Stimulated activated CD4-positive, alpha-beta T cell treated with anti-CD3 and anti-CD28 coated beads, Interleukin-1b, Interleukin-23, amount 100 ng/mL, for 4 hours (primary cell): ENCODE measurements at places on chromosomes 1 and 21.
A peak's percentile ranks its signal among the peaks of the same experiment; 100 is the strongest.

DNA sequence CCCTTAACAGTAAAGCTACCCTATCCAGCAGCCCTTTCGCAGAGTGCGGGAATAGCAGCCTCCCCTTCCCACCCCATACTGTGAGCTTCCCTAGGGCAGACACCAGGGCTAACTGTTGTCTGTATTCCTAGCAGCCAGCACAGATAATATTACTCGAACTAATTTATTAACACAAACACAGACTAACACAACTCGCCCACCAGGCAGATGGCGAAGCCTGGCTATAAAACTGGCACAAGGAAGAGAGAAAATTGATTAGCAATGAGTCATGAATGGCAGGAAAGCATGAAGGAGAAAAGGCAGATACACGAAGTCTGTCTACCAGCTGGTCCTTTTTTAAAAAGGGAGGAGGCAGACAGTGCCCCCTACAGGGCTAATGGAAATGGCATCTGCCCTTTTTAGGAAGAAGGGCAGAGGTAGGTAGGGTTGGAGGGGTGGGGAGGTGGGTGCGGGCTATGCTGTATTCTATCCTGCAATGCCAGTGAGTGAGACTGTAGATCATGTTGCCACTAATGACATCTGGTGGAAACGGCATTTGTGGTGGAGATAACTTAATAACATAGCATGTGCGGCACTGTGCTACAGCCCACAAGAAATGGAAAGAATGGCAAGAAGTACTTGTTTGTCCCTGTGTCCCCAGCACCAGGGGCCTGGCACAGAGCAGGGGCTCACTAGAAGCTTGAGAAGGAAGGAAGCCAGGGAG is 30.6 kb upstream of the CTPS1 start:
- peak; percentile 30 for DNase-seq

DNA sequence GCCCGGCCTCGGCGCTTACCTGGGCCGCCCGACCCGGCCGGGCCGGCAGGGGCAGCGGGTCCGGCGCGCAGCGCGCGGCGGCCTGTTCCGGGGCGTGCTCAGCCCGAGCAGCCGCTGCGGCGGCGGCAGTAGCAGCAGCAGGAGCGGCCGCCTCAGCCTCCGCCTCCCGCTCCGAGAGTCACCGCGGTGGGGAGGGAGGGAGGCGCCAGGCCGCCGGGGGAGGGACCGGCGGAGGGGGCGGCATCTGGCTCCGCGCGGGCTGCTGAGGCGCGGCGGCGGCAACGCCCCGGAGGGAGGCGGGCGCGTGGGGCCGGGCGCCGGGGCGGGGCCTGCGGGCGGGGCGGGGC is at the start of gene CTNNBIP1:
Gene CTNNBIP1, minus strand, starts transcription at position 194 of the 347 bp plus-strand sequence. CDS start 38,205 bp downstream, outside the sequence.
- no peak for DNase-seq

GRCh38 chr1:21946836-21947587 is 9.9 kb upstream of the HSPG2 start:
- no peak for DNase-seq

DNA sequence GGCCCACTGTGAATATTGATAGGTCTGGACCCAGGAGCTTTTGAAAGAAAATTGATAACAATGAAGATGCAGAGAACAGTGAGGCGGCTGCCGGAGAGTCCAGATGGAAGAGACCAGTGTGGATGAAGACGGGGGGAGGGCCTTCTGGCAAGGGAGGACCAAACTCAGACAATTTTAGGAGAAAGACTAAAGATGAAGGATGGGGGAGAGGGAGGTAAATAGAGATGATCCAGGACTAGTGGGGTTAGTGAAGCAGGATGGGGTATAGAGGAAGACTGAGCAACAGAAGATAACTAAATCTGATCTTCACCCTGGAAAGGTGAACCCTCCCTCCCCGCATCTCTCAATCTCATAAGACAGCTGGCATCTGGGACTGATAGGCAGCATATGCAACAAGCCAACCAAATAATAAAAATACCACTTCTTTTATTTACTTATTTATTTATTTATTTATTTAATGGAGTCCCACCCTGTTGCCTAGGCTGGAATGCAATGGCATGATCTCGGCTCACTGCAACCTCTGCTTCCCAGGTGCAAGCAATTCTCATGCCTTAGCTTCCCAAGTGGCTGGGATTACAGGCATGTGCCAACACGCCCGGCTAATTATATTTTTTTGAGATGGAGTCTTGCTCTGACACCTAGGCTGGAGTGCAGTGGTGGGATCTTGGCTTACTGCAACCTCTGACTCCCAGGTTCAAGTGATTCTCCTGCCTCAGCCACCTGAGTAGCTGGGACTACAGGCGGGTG is 10.5 kb downstream of the EIF3I start:
- DNase-seq = no peak

- DNase-seq = no peak
Observed at GRCh38 chr1:167904652-167905130, 9.2 kb downstream of the ADCY10 start.

GRCh38 chr1:51308636-51309035 is 21.7 kb downstream of the TTC39A start:
- DNase-seq = no peak

DNA sequence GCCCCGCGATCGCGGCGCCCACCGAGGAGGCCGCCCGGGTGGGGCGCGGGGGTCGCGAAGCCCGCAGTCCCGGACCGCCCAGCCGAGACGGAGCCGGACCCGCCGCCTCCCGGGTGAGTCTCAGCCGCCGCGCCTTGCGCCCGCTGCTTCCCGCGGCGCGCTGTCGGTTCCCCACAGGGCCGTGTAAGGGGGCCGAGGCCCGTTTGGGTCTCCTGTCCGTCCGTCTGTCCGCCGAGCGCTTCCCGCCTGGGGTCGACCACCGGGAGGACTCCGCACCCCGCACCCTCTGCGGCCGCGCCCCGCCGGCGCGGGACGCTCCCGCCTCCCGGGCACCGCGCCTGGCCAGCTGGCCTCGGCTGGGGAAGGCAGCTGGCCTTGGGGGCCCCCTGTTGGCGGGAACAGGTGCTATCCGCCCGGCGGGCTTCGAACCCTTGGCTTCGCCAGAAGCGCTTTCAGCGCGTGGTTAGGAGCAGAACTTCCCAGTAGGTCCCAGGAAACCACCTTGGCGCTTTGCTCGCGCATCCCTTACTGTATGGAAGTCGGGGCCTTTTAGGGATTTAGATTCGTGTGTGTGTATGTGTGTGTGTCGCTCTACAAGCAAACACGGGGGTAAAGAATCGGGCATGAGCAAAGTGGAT is 414 bp downstream of the TMEM51 start:
- no peak for DNase-seq

DNA sequence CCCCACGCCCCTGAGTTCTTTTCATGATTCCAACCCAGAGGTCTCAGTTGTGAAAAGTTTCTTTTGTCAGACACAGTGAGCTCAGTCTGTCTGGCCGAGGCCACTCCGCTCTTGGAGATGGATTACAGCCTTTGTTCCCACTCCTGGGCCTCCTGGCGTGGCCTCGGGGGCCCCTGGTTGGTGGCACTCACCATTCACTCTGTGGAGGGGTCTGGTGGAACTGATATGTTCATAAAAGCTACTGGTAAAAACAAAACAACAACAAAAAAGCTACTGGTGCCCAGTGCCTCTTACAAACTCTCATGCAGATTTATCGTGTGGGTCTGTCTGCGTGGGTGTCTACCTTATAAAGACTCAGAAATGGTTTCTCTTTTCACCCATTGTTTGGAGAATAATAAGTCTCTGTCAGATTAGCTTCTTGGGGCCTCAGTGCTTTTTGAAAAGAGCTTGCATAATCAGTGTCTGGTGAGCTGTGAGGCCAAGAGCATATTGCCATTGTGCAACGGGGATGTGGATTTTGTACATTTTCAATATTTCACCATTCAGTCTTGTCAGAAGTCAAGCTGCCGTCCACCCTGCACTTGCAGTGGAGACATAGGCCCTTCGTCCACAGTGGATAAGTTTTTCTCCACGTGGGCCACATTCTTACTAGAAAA is 86.7 kb downstream of the GALNT2 start:
- DNase-seq = no peak

- no peak for DNase-seq
Observed at GRCh38 chr21:29193072-29193471, 62.6 kb downstream of the MAP3K7CL start.

DNA sequence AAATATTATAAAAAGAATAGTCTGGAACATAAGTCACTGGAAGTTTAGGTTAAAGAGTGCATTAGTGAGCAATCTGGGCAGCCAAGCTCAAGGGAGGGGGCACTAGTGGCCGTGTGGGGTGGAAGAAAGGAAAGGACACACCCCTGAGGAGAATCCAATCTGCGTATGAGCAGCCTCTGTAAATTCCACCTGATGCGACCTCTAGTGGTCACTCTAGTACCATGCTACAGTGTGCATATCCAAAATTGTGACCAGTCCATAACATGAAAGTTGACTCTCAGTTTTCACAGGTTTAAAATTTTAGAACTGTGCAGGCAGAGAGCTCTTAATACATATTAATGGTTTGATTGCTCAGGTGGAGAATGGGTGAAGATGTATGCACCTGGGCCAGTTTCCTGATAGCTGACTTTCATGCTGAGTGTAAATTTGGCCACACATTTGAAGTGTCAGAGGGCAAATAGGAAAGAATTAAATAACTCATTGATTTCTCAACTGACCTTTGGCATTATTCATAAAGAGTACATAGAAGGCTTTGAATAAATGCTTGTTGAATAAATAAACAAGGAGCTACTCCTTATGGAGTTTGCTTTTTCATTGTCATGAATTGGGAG is 105.9 kb upstream of the C21orf91 start:
- DNase-seq = peak; percentile 48

DNA sequence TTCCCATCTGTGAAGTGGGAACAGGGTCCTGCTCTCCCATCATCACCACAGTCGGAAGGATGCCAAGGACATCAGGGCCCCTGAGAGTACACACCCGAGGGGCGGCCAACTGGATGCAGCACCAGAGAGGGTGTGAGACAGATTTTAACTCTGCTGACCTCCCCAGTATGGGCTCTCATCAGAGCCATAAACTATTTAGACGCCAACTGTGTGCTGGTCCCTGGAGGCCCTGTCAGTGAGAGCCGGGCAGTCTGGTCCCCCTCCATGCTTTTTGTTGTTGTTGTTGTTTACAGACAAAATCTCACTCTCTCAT is 1.7 kb downstream of the FGR start:
- no peak for DNase-seq

DNA sequence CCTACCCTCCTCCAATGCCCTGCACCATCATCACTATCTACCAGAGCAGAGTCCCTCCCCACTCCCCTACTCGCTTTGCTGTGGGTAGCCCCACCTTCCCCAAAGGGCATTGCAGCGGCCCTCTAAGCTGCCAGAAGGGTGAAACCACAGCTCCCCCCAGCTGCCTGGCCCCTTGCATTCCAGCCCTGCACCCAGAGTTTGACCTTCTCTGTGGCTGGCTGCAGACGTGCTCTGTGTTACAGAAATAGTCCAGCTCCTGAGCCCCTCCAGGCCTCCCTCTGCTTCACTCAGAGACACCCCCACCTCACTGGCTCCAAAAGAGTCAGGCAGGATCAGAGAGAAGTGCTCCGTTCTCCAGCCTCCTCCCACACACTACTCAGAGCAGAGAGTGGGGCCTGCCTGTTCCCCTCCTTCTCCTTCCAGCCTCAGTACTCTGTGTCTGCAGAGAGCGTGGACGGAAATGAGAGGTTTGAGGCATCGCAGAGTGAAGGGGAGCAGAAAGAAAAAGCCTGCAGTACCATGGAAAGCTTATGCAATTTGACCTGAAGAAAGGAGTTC is 63.2 kb downstream of the PLEKHA6 start:
- DNase-seq = no peak

DNA sequence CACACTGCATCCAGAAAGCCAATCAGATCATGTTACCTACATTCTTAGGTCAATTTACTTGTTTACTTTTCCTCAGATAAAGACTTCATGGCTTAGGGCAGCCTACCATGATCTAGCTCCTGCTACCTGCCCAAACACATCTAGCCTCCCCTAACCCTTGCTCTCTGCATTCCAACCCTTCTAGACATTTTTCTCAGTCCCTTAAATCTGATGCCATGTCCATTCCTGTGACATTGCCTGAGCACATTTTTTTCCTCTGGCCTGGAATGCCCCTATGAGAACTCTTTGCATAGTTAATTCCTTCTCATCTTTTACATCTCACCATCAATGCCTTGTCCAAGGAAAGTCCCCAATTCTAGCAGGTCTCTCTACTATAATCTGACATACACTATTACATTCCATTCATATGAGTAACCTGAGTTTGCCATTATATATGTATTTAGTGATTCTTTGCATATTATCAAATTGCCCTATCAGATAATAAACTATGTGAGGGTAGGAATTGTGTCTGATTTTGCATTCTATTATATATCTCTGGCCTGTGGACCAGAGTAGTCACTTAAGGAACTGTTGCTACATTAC is 166.9 kb downstream of the COL11A1 start:
- DNase-seq = no peak

GRCh38 chr21:34526618-34527290 is 14.7 kb upstream of the KCNE1 start:
- DNase-seq = peak; percentile 16

DNA sequence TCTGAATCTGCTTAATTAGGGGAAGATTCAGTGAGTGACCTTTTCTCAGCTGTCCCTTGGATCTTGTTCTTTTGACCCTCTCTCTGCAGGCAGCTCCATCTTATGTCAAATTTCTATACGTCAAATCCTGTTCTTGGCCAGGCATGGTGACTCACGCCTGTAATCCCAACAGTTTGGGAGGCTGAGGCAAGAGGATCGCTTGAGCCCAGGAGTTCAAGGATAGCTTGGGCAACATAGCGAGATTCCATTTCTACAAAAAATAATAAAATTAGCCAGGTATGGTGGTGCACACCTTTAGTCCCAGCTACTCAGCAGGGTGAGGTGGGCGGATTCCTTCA is 12.3 kb upstream of the CDC42 start:
- no peak for DNase-seq

DNA sequence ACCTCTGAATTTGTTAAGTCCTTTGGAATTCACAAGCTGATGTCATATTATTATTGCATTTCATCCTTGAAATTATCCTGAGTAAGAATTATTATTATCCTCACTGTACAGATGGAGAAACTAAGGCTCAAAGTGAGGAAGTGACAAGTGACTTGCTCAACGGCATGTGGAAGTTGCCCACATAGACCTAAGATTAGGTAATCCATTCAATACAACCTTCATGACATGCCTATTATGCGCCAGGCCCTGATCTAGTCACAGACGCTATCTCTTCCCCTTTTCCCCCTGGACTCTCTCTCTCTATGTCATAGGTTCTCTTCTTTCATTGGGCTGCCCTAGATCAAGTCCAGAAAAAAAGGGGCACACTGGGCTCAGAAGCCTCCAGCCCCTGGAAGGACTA is 84.9 kb upstream of the KCNK2 start:
- no peak for DNase-seq

DNA sequence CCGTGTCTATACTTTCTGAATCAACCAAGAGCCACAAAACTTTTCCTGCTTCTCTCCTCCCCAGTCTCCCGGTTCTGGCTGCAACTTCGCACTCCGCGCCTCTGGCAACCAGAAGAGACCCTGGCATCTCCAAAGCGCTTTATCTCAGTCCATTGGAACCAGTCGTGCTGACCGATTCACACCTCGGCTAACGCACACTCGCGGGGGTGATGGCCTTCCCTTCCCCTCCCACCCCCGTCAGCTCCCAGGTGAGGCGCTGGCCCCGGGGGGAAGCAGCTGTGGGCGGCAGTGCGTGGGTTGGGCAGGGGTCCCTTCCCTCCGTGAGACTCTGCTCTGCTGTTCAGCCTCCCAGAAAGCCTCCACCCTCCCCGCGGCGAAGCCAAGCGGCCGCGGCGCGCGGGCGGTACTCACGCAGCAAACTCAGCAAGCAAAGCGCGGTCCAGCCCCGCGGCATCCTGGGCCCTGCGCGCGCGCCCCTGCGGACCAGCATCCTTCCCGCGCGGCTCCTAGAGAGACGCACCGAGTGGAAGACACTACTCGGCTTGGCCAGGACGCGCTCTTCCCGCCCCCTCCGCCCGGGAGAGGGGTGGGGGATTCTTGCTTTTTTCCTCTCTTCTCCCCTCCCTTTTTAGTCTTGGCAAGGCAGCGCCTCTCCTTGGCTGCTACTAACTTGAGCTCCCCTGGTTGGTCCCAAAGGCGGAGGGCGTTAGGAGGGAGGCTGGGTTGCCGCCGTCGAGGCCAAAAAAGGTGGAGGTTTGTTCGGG is at the start of gene CD34:
Gene CD34, minus strand, starts transcription at position 535 of the 764 bp plus-strand sequence. Its CDS starts 45 bp downstream, at position 490.
- DNase-seq = peak; percentile 17
